Neuronal stem cell (in vitro differentiated cells): ENCODE measurements at places on chromosomes 5 and 9.
A peak's percentile ranks its signal among the peaks of the same experiment; 100 is the strongest.

DNA sequence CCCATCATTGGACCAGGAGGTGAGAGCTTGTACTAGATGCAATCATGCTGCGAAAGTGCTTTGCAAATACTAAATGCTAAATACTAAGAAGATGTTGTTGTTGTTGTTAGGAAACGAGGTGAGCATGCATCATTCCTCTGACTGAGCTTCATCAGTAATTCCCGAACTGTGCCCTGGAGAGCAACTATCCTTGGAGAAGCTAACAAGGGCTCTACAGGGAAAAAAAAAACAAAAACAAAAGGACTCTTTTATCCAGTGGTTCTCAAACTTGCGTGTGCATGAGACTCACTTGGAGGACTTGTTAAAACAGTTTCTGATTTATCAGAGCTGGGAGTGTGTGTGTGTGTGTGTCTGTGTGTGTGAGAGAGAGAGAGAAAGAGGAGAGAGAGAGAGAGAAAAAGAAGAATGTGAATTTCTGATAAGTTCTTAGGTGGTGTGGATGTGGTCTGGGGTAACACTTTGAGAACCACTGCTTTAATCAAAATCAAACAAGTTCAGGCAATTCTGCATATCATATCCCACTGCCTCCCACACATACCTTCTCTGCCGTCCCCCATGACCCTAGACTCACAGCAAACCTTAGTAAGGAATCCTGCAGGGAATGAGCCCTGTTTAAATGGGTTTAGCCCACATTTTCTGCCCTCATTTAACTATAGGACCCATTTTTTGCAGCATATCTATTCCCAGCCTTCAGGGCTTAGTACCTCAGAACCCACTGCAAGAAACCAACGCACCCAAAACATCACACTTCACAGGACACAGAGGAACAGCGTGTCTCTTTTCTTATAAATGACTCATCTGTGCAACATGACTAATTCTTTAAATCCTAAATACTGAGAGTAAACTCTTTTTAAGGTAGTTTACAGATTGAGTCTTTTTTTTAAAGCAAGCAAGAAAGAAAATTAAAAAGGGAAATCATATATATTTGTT is 48.9 kb downstream of the PDE6A start:
- DNase-seq, result no peak

- DNase-seq, result no peak
Observed at GRCh38 chr9:74044844-74045243, 452.3 kb upstream of the RORB start.

DNA sequence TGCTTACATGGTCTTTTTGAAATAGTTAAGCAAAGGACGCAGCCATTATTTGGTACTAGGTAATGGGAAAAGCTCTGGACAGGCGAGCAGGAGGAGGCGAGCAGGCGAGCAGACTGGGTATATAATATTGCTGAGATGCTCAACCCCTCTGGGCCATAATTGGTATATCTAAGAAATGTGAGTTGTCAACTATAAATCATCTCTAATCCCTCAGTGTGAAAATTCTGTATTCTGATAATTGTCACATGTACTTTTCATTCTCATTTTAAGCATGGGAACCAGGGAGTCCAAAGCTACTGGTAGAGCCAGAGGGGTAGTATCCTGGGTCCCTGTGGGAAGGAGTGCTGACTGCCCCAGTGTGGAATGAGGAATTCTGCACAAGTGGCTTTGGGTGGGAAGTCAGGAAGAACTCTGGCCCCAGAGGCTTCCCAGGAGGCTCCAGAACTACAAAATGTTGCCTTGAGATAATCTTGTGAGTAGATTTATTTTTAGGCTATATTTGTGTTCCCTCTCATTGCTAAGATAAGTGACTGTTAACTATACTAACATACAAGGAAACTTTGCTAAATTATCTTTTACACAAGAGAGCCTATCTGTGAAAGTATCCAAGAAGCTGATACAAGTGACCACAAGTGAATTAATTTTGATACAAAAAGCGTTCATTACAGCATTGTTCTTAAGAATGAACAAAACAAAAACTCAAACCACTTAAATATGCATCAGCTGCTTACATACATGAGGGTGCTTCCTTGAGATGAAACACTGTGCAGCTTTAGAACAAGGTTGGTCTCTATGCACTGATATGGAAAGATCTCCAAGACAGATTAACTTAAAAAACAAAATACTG is 70.5 kb upstream of the TNFAIP8 start:
- no peak for DNase-seq

GRCh38 chr5:32004404-32004803 is 169.7 kb downstream of the GOLPH3 start:
- DNase-seq, result no peak

DNA sequence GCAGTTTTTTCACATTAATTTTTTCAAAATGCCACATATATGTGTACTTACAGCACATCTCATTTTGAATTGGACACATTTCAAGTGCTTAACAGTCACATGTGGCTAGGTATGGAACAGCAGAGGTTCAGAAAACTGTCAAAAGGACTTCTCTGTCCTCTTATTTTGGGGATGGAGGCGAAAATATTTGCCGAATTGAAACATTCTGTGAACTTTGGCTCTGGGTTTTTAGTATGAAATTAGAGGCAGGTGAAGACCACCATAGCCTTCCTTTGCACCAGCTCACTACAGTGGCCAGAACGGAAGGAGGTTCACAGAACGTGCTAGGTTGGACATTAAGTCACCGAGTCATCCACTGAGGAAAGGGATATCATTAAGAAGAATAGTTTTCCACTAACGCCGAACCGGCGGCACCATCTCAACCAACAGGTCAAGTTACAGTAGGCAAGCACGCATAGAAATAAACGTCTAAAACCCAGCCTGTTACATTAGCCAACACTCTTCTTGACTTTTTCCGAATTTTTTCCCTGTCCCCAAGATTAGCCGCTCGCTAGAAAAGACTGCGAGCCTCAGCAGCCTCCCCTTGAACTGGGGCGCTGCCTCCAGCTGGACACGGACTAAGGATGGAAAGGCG is 1.8 kb upstream of the TLE4 start:
- DNase-seq, result no peak

DNA sequence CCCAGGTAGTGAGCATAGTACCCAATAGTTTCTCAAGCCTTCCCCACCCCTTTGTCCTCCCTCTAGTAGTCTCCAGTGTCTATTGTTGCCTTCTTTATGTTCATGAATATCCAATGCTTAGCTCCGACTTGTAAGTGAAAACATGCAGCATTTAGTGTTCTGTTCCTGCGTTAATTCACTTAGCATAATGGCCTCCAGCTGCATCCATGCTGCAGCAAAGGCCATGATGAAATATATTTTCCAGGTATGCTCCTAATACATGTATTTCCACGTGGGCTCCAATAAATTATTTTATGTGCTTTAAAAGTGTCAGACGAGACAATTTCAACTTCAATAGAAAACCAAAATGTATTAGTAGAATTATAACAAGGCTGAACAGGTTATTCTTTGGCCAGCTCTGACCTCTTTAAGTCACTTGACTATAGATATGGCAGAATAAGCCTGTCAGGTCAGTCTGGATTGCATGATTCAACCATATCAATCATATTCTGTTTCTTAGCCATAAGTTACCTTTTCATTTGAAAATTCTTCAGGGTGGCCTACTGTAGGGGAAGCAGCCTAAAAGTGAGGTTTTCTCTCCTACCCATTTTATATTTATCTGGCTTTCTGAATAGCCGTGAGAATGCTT is 2291.6 kb upstream of the WWC1 start:
- no peak for DNase-seq

GRCh38 chr5:157290156-157290980 is 24.4 kb downstream of the CYFIP2 start:
- DNase-seq, result no peak

GRCh38 chr5:3452622-3453021 is 143.0 kb upstream of the IRX1 start:
- no peak for DNase-seq

DNA sequence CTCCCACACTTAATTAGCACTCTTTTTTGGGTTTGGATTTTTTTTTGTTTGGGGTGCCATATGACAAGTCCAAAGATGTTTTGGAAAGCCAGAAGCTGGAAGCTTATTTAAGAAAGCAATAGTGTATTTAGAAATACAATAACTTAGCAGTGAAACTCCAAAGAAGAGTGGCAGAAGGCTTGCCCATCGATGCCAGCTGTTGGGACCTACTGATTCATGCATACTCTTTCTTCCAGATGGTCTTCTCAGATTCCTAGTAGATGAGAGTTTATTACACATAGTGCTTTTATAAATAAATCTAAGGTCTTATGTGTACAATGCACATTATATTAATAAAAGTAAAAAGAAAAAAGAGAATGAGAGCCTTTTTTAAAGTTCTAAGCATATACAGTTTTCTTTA is 374.6 kb downstream of the OSTF1 start:
- DNase-seq, result no peak

GRCh38 chr9:108551030-108551841 is 304.6 kb downstream of the ACTL7B start:
- no peak for DNase-seq

DNA sequence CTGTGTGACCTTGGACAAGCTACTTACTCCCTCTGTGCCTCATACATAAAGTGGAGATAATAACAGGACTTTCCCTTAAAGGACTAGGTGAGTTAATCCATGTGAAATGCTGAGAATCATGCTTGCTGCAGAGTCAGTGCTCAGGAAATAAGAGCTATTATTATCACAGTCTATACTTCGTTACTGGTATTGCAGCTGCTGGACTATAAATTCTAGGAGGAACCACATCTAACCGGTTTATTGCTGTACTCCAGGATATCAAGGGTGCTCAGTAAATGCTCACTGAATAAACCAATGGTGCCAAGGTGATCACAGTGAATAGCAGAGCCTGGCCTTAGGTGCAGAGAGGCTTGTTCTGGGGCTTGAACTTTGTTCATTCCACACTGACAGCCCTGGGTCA is 69.3 kb downstream of the HSPA4 start:
- DNase-seq, result no peak

- peak; percentile 38 for DNase-seq
Observed at GRCh38 chr9:33466565-33467495, 6.9 kb downstream of the NOL6 start.

GRCh38 chr5:126600631-126601511 is at the start of gene PHAX:
Gene PHAX, plus strand, starts transcription at chr5:126600947. Its CDS starts 16 bp downstream, at chr5:126600963.
- peak; percentile 65 for DNase-seq

DNA sequence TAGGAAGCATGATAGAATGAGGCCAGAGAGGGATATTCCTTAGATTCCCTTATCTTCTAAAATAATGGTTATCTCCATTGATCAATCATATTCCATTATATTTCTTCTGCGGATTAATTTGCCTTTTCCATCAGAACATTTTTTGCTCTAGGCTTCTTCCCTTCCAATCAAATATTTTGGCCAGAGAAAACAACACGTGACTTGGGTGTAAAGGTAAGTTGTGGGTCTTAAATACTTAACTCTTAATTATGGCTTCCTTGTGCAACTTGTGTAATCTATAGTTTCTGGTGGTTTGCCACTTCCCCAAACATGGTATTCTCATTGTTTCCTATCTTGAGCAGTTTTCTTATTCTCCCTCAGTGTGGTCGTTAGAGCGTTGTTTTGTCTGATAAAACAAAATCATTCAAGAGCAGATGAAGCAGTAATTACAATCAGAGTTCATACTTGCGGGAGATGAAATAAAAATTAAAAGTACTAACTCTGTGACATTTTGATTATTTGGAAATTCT is 889.3 kb downstream of the MAT2B start:
- DNase-seq, result no peak

DNA sequence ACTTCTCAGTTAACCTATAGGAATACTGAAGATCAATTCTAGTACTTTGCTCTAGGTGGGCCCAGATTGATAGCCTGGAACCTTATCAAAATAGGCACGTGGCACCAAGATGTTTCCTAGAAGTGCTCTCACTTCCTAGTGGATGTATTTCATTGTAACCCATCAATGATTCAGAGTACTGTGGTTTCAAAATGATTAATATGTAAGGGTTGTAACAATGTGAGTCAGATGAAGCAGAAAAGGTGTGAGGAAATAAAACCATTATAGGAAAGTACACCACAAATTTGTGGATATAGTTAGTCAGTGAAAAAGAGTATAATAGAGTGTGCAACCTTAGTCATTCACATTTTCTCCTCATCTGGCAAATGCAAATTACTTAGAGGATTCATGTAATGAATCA is 177.3 kb upstream of the FST start:
- no peak for DNase-seq

- DNase-seq, result no peak
Observed at GRCh38 chr5:56115589-56115988, 117.5 kb downstream of the ANKRD55 start.

GRCh38 chr9:117290856-117291622 is 123.8 kb downstream of the ASTN2 start:
- no peak for DNase-seq

GRCh38 chr9:116320290-116320689 is 166.7 kb downstream of the PAPPA start:
- no peak for DNase-seq

GRCh38 chr9:134460896-134461295 is 134.6 kb downstream of the RXRA start:
- no peak for DNase-seq

GRCh38 chr9:98251551-98251950 is 3.9 kb downstream of the TBC1D2 start:
- no peak for DNase-seq

DNA sequence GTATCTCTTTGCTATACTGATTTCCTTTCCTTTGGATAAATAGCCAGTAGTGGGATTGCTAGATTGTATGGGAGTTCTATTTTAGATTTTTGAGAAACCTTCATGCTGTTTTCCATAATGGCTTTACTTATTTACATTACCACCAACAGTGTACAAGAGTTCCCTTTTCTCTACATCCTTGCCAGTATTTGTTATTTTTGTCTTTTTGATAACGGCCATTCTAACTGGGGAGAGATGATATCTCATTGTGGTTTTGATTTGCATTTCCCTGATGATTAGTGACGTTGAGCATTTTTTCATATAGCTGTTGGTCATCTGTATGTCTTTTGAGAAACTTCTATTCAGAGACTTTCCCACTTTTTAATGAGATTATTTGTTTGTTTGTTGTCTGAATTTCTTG is 25.8 kb downstream of the NADK2 start:
- DNase-seq, result no peak

DNA sequence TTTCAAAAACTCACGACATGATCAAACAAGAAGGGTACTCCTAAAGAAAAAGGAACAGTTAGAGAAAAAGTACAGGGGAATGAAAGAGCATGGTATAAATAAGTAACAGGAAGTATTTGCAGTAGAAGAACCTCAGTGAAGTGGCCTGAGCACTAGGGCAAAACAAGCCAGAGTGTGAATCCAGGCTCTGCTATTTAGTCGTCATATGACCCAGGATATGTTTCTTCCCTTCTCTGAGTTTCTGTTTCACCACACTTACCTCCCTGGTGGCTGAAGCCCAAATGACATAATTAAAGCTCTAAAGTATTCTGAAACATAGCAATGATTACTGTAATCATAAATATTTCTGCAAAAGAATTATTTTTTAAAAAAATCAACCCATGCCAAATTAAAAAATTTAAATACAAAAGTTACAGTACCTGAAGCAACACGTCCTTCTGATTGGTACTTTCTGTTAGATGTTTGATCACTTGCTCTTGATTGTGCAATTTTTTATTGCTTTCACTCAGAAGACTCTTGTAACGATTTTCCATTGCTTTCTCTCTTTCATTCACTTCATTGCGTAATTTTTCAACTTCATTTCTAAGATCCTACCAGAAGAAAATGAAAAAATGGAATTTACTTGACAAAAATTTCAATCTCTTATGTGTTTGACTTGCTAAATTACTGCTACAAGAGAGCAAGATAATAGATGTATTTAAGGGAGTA is 88.9 kb downstream of the CDK5RAP2 start:
- DNase-seq, result no peak

- no peak for DNase-seq
Observed at GRCh38 chr9:96061293-96061987, 185.9 kb downstream of the ERCC6L2 start.

GRCh38 chr9:111728143-111728542 is 66.6 kb downstream of the SHOC1 start:
- no peak for DNase-seq

GRCh38 chr5:79020861-79021561 is 35.9 kb upstream of the ARSB start:
- peak; percentile 36 for DNase-seq
